DMS 273 treated with DMSO at 0.1 percent for 48 hours (cell line): ENCODE measurements at places on chromosomes 1 and 21.

- DNase-seq, result no peak
Measured at GRCh38 chr1:39295901-39296300, 91.4 kb downstream of the MACF1 start.

DNA sequence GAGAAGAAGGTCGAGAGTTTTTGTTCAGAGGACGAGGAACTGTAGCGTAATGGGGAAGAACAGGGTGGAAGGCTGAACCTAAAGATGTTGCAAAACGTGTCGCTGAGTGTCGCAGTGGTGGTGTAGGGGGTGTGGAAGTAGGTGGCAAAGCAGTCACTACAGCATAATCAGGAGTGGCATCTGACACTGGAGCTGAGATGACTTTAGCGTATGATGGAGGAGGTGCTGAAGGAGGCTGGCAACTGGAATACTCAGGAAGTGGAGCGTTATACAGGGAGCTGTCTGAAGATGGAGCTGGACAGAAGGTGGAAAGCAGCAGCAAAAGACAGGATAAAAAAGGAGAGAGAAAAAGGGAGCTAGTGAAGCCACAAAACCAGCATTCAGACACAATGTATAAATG is 89.9 kb upstream of the LBR start:
- no peak for DNase-seq

DNA sequence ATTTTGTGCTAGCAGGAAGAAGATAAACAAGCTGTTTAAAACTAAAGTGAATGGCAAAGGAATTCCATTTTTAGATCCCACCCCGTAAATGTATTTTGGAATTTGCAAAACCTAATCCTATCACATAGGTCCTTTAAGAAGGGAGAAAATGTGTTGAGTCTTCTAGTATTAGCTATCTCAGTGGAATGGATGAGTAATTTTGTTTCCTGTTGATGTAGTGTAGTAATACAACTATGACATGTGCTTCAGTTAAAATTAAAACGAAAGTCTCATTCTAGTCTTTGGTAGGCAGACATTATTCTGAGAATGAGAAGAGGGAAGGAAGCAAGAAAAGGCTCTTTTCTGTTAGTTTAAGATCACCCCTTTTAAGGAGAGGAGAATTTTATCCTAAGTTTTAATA is 265.9 kb upstream of the C1orf105 start:
- no peak for DNase-seq

DNA sequence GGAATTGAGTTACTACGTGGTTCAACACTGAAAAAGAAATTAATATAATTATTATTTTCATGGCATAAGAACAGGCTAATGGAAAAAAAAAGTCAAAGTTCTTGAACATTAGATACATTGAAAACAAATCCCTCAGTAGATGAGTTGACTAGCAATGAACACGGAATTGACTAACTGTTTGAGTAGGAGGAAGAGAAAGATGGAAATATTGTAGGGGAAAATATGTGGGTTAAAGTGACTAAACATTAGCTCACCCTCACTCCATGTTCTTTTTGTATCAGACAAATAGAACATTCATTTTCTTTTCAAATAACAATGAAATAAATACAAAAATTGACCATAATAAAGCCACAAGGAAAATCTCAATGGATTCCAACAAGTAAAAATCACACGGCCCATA is 84.3 kb downstream of the KCNK2 start:
- DNase-seq, result no peak

- no peak for DNase-seq
Measured at GRCh38 chr1:31181515-31182343, 58.0 kb downstream of the NKAIN1 start.
